ENCODE measurements at places on chromosomes 7 and 10.
A peak's percentile ranks its signal among the peaks of the same experiment; 100 is the strongest.

DNA sequence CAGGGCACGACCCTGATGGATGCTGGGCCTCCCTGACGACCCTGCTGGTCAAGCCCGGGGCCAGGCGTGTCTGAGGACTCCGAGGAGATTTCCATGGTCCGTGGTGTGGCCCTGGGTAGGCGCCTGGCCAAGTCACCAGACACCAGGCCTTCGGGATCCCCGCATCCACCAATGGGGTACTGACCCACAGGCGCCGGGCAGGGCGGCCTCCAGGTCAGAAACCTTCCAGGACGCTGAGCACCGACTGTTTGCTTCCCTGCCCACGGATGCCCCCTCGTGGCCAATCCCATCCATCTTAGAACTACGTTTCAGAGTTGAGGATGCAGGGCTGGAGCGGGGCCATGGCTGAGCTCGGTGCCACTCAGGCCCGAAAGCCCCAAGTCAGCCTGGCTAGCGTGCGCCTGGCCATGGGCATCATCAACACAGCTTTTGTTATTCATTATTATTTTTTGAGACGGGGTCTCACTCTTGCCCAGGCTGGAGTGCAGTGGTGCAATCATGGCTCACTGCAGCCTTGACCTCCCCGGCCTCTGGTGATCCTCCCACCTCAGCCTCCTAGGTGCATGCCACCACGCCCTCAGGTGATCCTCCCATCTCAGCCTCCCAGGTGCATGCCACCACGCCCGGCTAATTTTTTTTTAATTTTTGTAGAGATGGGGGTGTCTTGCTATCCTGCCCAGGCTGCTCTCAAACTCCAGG lies 7.1 kb upstream of the AMZ1 start:
- DNase-seq = peak; percentile 51

GRCh38 chr10:126013489-126014281 lies 117.3 kb downstream of the FANK1 start:
- no peak for DNase-seq

DNA sequence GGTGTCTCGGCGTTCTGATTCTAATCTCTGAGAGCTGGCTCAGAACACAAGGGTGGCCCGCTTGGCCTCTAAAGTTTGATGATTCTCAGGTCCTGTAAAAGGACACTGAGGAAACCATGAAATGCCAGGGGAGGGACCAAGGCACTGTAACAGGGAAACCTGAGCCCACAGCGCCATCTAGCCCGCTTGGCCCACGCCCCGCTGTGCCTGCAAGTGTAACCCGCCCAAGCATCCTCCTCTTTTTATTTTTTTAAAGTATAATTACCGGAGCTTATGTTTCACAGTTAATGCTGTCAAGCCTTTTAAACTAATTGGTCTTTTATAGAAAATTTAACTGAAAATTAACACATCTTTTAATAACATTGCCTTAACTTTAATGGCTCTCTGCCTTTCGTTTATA lies 734.7 kb downstream of the KCNMA1 start:
- no peak for DNase-seq

- DNase-seq = no peak
Observed at GRCh38 chr7:28592861-28593260, 180.5 kb downstream of the CREB5 start.

DNA sequence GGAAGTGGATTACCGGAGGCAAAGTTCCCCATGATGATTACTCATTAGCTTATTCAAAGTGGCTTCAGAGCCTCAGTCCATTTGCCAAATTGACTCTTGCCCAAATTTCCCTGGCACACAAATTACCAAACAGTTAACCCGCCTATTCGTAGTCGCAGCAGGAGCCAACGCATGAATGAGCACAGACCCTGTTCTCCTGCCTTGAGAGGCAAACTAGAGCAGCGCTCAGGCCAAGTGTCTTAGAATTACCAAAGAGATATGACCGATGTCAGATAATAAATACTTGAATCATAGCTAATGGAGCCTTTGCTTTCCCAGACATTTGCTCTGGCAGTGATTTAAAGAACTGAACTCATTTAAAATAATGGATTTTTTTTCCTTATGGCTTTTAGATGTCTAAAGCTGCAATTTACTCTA lies 64.9 kb downstream of the CTTNBP2 start:
- no peak for DNase-seq

GRCh38 chr7:35605760-35606159 lies 89.2 kb downstream of the HERPUD2 start:
- no peak for DNase-seq

DNA sequence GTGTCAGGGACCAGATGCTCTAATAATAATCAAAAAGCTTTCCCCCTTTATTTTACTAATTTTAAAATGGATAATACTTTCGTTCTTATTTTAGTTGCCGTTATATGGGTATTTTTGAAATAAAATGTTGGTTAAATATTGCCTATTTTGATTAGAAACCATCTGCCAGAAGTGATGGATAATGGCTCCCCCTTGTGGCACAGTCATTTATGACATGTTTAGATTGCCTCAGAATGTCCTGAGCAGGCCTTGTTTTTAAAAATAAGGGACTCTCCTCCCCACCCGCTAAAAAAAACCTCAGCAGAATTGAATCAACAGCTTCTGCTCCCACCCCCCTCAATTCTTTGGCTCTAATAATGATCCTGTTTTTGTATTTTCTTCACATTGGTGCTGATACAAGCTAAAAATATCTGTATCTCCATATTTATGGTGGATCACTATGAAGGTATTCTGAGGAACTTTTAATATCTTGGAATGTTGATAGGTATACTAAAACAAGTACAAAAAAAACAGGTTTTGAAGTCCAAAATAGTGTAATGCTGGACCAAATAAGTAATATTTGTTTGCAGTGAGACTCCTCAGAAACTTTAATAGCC lies 38.8 kb downstream of the TMEM60 start:
- DNase-seq = peak; percentile 57

DNA sequence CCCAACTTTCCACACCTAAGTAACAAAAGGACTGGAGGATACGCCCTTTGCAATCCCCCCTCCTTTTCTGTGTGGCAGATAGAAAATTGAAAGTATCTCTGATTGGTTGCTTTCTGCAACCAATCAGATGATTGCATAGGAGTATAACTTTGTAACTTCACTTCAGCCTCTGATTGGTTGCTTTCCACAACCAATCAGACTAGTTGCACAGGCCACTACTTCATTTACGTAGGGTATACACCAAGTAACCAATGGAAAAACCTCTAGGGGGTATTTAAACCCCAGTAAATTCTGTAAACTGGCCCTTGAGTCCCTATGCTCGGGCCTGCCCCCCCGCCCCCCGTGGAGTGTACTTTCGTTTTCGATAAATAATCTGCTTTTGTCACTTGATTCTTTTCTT lies 1080.4 kb downstream of the CNTNAP2 start:
- DNase-seq = no peak

DNA sequence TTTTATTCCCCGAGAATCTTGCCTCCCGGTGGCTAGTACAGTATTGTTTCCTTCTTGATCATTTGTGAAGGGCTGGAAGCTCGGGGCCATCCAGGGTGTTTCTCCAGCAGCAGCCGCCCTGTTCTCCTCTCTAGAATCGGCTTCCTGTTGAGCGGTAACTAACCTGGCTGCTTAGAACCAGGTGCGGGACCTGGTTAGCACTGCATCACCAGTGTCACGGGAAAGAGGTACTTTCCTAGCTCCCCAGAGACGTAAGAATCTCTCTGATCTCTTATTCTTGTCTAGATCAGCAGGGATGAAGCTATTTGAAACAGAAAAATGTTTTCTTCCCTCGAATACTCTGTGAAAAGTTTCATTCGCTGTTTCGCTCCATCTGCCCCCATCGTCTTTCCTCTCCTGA lies 239.2 kb downstream of the CELF2 start:
- no peak for DNase-seq

DNA sequence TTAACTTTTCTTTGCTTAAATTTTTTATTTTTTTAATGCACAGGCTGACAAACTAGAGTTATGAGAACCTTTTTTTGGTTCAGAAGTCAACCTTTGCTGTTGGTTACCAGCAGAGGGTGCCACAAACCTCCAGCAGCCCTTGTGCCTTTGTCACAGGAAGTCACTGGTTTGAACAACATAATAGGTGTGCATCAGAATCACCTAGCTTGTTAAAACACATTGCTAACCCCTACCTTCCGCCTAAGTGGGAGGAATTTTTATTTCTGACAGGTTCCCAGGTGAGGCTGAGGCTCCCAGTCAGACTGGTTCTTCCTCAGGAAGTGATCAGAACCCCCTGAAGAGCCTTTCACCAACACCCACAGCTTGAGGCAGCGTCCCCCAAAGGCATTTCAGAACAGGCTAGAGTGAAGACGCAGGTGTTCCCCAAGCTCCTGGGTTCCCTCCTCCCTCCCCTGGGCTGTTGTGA lies 22.6 kb upstream of the VDAC2 start:
- peak; percentile 77 for DNase-seq

DNA sequence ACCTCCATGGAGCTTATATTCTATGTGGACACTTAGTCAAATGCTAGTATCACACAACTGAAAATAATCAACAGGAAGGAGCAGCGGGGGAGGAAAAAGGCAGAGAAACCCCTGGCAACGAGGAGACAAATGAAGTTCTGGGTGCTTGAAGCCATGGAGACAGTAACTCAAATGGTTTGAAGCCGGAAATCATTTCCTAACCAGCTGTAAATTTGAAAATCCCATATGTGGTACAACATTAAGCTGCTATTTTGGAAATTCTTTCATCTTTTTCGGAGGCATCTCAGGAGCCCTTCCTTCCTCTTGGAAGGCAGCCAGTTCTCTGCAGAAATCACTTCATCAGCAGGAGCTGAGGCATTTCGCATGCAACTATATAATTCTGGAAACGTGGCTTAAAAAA lies 91.4 kb downstream of the PPP1R3C start:
- no peak for DNase-seq

DNA sequence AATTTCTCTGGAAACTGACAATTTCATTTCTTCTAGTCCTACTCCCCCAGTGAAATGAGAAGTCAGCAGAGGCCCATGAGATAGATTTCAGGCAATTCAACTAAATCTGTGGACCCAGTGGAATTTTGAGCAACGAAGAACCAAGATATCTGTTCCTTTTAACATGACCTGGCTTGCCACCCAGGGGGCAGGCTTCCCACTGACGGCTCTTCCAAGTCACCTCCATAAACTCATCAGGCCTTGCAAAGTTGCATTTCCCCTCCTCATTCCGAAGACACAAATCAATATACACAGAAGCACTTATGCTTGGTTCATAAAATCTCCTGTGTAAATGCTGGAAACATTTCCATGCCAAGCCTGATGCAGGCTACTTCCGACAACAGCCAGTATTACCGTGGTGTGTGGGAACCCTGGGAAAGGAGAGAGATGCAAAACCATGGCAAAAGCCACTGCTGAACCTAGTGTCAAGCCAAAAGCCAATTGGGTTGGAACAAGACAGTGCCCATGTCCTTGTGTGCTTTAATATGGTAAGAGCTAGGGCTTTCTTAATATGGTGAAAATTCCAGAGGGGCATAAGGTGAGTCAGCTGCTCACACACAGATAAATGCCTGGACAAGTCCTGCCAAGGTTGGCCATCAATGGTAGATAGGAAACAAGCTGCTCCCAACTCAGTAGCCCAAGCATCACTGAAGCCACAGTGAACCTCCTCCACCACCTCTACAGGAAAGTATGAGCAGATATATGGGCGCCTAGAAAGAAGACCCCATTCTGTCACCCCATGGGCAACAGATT lies 1.6 kb downstream of the FRMD4A start:
- DNase-seq = no peak

GRCh38 chr7:40541336-40541735 lies 406.5 kb downstream of the SUGCT start:
- DNase-seq = no peak

GRCh38 chr7:93218997-93219827 lies 7.1 kb downstream of the HEPACAM2 start:
- no peak for DNase-seq

DNA sequence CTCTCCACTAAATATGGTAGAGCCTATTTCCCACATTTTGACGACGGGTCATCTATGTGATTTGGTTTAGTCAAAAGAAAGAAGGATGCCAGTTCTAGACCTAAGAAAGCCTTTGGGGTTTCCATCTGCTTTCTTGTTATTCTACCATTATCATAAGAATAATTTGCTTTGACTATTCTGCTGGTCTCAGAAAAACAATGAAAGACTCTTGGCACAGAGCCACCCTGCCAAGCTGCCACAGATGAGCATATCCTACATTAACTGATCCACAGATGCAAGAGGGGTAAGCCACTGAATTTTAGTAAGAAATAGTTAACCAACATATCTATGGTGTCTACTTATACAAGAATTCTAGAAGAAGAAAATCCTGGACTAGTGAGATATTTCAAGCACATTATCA lies 158.6 kb upstream of the MAGI2 start:
- DNase-seq = no peak

- DNase-seq = no peak
Observed at GRCh38 chr10:6721964-6722615, 142.0 kb upstream of the PRKCQ start.

DNA sequence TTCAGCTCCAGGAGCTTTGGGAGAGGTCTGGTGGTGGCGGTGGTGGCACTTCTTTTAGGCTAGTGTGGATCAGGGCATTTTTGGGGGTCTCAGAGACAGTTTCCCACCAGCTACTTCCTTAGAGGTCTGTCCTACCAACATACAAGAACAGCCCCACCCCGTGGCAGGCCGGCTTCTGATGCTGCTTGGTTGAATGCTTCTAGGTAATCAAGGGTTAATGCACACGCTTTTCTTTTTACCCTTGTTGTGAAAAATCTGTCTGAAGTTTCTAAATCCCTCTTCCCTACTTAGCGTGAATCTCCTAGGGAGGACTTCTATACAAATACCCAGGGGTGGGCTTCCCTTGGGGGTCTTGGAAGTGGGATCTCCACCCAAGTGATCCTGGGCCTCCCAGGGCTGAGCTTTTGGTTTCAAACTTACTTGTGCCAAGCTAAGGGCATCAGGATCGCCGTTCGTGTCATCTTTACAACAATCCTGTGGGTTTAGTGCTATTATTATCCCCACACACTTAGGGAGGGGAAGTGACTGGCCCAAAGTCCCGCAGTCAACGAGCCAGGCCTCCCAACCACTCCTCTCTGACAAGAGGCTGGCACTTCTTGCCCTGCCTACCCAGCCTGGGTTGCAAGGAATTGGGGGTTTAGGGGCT lies 1.7 kb downstream of the SH2B2 start:
- no peak for DNase-seq

DNA sequence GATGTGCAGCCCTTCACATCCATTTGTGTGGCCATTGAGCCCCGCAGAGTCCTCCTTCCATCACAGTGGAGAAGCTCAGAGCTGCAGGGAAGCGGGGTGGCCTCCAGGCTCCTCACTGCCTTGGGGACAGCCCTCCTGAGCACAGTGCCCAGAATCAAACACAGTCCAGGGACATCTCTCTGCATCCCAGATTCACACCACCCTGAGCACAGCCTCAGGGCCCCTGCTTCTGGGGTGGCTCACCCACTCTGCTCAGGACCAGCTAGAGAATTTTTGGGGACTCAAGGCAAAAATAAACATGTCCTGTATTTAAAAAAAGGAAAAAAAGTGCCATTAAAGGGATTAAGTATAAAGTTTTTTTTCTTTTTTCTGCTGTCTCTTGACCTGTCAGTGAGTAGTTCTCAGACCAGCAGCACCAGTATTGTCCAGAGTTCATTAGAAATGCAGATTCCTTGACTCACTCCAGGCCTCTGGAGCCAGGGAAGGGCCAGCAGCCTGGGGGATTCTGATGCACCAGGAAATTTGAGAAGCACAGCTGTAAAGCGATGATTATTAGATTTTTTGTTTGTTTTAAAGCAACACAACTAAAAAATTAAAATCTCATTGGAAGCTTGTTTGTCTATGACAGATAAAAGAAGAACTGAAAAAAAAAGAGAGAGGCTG lies 61.6 kb downstream of the ARHGAP22 start:
- DNase-seq = no peak

- no peak for DNase-seq
Observed at GRCh38 chr7:13117103-13117502, 429.7 kb downstream of the ARL4A start.

Data from CD4-positive, alpha-beta T cell treated with Interleukin-15 for 1 hour (primary cell).